ENCODE measurements at places on chromosomes 13 and 19.

DNA sequence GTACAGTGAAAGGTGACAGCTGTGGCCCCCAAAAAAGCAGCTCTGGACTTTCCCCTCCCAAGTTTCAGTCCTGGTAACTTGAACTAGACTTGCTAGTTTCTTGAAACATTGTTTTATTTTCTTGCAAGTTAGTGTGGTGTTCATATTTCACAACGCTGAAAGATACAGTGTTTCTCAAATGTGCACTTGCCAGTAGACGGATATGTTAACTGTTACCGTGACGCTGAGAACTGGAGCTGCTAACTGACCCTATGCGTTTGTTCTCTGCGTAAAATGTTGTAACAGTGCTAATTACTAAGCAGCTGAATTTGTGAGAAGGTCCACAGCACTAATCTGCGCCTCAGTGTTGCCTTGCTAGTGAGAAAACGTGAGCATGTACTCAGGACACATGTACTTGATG, 79.6 kb downstream of the GGACT start:
- no peak for DNase-seq

DNA sequence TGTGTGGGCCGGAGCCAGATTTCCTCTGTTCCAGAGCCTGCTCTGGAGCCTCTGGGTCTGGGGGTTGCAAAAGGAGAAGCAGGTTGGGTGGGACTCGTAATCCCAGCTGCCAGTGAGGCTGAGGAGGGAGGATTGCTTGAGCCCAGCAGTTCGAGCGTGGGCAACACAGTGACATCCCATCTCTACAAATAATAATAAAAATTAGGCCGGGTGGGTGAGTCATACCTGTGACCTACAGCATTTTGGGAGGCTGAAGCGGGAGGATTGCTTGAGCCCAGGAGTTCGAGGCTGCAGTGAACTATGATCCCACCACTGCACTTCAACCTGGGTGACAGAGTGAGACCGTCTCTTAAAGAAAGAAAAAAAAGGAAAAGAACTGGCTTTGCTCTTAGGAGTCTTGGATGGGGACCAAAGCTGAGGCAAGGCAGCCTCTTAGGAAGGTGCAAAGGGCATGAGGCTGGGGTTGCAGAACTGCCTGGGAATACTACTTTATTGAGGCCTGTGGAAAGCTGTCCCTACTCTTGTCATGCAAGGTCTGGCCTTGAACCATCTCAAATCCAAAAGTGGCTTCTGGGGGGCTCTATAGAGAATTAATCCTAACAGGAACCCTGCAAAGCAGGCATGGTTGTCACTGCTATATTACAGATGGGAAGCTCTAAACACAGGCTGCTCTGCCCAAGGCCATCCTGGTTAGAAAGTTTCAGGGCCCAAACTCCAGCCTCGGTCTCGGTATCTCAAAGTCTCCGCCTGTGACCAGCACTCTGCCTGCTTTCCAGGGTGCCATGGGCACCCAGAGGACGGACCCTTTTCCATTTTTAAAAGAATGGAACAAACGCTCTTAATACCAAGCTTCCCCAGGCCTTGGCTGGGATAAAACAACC, 880 bp upstream of the C19orf12 start:
- no peak for DNase-seq

- no peak for DNase-seq
Observed at GRCh38 chr13:108494991-108495645, 134.3 kb upstream of the MYO16 start.

DNA sequence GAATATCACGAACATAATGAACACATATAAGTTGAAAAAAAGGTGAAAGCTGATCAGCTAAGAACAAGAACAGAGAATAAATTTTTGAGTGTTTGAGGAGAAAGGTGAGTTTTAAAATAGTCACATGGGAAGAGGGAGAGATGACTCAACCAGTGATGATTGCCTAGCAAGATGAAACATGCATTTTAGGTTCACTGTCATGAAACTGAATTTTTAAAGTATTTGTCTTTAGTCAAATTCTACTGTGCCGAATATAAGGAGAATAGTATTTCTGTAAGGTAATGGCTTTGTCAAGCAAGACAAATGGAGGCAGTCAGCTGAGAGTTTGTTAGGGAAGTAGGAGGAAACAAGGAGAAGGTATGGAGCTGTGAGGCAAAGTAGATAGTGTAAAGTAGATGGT, 2557.4 kb downstream of the PCDH9 start:
- no peak for DNase-seq

- DNase-seq = no peak
Observed at GRCh38 chr13:20442798-20443381, 82.8 kb downstream of the CRYL1 start.

GRCh38 chr13:20221772-20222171, 10.3 kb downstream of the GJB6 start:
- DNase-seq = no peak

- no peak for DNase-seq
Observed at GRCh38 chr13:47426126-47426849, 529.4 kb upstream of the HTR2A start.

DNA sequence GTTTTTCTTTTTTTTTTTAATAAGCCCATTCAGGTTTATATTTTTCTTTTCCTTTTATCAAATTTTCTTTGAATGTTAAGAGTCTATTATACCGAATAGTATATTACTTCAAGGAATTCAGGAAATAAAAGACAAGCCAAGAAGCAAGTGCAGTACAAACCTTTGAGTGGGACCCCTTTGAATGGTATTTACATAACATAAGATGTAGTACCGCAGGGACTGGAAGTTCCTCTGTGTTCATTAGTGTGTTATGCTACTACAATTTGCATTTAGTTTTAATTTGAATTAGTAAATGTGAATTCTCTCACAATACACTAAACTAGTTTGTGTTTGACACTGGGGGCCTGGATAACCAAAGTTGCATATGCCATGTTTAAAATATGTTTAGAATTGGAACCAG, 339.5 kb downstream of the DCT start:
- DNase-seq = no peak

DNA sequence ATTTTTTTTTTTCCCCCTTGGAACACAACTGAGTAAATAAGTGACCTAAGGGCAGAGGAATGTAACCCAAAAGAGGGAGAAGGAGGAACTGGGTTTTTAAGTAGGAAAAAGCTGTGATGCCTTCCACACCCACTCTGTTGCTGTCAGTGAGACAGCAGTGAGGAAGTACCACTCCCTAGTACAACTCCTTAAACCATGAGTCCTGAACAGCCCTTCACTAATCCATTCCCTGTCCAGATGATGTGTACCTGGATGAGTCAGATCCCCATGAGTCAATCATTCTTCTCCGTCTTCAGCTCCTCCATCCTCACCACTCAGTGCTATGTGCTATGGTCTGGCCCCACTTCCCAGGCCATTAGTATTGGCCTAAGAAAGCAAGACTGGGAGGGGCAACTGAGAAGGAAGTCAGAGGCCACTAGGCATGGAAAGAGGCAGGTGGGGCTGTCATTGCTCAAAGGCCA, 12.9 kb upstream of the CXCL17 start:
- DNase-seq = no peak

- DNase-seq = no peak
Observed at GRCh38 chr19:50167314-50167721, 4.2 kb upstream of the IZUMO2 start.

DNA sequence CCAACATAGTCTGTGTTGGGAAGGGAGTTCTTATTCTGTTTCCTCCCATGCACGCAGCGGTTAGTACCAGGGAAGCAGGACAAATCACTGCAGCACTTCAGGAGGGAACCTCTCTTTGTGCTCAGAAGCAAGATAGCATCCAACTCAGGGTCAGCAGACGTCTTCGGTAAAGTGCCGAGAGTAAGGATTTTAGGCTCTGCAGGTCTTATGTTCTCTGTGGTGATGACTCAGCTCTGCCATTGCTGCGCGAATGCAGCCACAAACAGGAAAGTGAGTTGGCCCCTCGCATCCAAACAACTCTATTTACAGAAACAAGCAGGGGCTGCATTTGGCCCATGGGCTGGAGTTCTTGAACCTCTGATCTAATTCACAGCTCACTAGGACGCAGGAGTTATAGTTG, 122.1 kb upstream of the SPATA13 start:
- no peak for DNase-seq

GRCh38 chr19:8334458-8335342, 8.4 kb downstream of the KANK3 start:
- no peak for DNase-seq

DNA sequence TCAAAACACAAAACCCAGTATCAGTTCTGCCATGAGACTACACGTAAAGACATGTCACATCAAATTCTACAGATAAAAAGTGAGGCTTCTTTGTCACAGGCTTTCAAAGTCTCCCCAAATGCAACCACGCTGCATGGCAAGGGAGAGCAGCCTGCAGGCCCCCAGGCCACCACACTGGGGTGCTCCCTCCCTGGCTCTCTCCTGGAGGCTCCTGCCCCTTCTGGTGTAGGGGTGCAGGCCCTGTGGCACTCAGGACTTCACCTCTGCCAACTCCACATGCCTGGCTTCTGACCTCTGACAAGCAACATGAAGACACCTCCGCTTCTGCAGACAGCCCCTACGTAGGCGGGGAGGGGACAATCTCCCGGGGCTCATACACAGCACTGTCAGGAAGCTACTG, 14.3 kb downstream of the AKAP8 start:
- no peak for DNase-seq

DNA sequence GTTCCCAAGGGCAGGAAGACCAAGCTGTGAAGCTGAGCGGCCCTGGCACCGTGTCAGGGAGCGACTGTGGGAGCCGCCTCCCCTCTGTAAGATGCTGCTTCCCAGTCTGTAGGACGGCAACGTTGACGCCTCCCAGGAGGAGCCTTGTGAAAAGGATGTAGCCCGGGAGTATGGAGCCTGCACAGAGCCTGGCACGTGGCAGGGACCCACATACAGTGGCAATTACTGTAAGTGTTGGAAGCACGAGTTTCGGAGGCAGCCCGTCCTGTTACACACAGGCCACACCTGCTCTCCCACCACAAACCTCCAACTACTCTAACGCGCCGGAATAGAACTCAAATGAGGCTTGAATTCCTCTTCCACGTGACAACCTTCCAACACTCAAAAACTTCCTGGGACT, 6.6 kb downstream of the RAB20 start:
- no peak for DNase-seq

- DNase-seq = no peak
Observed at GRCh38 chr13:41648314-41648935, 191.1 kb downstream of the RGCC start.

DNA sequence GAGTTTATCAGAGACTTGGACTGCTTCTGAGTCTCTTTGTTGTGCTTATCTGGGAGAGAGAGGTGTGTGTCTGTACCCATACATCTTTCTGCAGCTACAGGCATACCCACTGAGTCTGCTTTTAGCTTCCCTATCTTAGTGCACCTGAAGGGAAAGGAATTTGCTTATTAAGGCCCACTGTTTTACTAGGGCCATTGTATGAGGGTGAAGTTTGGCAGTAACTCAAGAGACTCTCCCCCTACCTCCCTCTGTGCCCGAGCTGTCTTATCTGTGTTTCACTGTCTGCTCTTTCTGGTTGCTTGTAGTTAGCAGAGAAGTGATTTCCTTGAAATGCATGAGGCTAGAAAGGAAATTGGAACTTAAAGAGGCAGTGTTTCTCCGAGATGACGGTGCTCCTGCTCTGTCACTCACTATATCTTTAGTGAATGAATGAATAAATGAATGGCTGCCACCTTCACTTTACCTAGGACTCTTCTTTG, 678 bp upstream of the CD33 start:
- DNase-seq = no peak

DNA sequence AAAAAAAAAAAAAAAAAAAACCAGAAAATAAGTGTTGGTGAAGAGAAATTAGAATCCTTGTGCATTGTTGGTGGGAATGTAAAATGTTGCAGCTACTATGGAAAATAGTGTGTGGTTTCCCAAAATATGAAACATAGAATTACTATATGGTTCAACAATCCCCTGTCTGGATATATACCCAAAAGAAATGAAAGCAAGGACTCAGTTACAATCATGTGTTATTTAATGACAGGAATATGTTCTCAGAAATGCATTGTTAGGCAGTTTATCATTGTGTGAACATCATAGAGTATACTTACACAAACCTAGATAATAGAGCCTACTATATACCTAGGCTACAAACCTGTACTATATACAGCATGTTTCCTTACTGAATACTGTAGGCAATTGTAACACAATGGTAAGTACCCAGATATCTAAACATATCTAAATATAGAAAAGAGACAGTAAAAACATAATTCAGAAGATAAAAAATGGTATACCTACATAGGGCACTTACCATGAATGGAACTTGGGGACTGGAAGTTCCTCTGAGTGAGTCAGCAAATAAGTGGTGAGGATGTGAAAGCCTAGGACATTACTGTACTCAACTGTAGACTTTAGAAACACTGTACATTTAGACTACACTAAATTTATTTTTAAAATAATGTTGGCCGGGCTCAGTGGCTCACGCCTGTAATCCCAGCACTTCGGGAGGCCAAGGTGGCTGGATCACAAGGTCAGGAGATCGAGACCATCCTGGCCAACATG, 25.7 kb upstream of the SLC7A1 start:
- no peak for DNase-seq

GRCh38 chr13:24149246-24150032, 11.1 kb upstream of the SPATA13 start:
- no peak for DNase-seq

DNA sequence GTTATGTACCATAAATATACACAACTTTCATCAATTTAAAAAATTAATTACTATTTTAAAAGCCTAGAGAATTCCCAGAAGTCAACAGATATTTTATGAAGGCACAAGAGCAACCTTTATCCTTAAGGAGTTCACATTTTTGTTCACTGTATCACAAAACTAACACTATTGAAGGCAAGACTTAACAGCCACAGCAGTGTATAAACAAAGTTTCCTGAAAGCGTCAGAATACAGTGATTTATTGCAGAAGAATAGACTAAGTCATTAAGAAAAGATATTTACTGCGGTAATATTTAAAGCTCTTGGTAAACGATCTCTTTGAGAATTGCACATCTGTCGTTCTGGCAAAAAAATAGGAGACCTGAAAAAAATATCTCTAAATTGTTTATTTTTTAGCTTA, 419.3 kb upstream of the NBEA start:
- no peak for DNase-seq

GRCh38 chr13:113145496-113145895, 13.0 kb upstream of the PROZ start:
- DNase-seq = no peak

GRCh38 chr13:46667687-46668281, 114.8 kb downstream of the LRCH1 start:
- no peak for DNase-seq

- DNase-seq = no peak
Observed at GRCh38 chr13:79485014-79485811, 4.3 kb downstream of the NDFIP2 start.
